ENCODE measurements at places on chromosomes 4 and X.
A peak's percentile ranks its signal among the peaks of the same experiment; 100 is the strongest.

DNA sequence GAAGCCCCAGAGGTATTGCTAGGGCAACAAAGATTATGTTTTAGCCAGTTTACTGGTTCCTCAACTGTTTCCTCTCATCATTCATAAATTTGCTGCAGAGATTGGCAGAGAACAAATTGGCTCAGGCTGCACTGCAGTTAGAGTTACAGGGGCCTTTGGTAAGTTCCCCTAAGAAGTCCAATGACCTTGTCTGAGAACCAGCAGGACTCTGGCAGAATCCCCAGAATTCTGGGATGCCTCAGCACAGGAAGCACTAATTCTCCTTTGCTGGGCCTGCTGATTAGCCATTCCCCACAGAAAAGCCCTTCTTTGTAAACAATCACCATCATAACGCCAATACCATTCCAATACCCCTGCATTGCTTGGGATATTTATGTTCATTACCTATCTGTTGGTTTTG, 151.3 kb downstream of the USP46 start:
- DNase-seq = no peak

DNA sequence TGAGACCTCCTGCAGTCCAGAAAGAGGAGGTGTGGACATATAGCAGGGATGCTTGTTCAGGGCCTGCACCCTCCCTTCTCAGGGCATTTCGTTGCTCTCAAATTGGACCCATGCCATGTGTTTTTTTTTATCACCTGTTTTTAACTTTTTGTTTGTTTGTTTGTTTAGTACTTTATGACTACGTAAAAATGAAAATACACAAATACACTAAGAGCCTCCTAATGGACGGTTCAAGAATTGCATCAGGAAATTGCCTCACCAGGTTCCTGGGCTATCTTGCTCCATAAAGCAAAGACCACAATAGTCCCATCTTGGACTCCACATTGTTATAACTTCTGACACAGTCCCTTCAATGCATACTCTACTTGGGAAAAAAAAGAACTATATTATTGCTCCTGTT, 1685.9 kb upstream of the TENM3 start:
- no peak for DNase-seq

DNA sequence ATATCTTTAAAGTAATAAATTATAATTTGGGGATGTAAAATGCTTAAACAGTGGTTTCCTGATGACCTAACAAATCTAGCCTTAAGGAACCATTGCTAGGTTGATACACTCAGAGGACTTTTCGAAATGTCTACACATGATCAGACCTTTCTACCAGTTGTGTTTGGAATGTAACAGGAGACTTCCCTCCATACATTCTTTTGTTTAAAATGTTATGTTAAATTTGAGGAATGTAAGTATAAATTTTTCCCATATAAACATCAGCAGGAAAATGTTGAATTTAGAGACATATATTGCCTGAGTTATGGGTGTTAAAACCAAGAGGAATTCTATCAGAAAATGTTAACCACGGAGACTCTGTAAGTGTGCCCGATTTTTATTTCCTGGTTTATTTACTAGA, 190.6 kb upstream of the SPRY1 start:
- DNase-seq = no peak

- DNase-seq = no peak
These were observed 9.8 kb upstream of the FRAS1 start for GRCh38 chr4:78047366-78047765.

- peak; percentile 6 for DNase-seq
These were observed 207.6 kb downstream of the NAF1 start for GRCh38 chr4:162959046-162959445.

DNA sequence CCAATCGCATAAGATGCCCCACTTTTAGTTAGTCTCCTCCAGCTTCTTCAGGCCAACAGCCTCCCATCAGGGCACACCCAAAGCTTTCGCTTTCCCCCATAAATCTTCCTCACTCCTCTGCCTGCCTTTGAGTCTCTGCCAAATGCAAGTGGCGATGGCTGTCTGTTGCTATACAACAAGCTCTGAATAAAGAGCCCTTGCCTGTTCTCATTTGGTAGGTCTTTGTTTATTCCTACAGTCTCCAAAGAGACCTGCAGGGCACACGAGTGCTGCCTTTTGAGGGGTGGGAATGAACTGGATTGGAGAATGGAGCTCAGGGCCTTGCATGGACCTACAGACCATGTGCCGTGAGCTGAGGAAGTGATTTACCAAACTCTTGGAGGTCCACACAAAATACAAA, 52.2 kb upstream of the SOD3 start:
- DNase-seq = no peak

DNA sequence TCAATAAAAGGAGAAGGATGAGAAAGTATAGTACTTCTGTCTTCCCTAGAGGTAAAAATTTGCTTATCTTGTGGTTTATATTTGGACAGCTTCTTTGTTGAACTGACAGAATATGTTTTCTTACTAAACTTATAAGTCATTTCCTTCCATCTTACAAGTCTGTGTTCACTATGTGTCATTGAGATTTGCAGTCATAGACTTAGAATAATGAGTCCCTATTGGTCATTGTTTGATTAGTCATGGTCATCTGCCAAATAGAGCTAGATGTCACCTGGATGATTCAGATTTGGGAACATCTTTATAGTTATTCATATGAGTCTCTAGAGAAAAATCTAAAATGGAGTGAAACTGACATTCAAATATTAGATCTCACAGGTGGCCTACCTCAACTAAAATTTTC, 51.5 kb downstream of the SPATA18 start:
- no peak for DNase-seq

- no peak for DNase-seq
These were observed 33.4 kb downstream of the SLC2A9 start for GRCh38 chr4:9987749-9988362.

DNA sequence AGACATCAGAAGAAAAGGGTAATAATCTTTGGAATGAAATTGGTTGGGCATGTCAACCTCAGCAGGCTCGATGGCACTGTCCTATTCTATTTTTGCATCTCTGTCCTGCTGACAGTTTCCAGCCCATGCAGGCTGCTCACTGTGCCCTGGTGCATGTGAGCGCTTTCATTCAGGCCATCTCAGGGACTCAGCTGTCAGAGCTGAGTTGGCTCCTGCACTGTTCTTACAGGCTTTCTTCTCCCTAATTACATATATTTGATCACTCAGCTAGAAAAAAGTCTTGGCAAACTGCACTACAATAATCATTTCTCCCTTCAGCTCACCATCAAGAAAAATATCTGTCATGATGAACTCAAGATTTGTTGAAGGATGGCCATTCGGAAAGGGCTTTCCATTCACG, 84.7 kb downstream of the RASL11B start:
- DNase-seq = no peak

DNA sequence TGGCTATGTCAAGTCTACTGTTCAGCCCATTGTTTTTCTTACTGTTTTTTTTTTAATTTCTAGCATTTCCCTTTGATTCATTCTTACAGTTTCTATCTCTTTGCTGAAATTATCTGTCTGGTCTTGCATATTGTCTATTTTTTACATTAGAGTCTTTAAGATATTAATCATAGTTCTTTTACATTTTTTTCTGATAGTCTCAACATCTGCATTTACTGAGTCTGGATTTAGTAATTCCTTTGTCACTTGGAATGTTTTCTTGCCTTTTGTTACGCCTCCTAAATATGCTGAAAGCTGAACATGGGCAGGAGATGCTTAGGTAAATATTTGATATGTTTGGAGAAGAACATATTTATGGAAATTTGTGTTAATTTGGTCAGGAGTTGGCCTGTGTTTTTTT, 10.4 kb downstream of the JADE3 start:
- DNase-seq = no peak

DNA sequence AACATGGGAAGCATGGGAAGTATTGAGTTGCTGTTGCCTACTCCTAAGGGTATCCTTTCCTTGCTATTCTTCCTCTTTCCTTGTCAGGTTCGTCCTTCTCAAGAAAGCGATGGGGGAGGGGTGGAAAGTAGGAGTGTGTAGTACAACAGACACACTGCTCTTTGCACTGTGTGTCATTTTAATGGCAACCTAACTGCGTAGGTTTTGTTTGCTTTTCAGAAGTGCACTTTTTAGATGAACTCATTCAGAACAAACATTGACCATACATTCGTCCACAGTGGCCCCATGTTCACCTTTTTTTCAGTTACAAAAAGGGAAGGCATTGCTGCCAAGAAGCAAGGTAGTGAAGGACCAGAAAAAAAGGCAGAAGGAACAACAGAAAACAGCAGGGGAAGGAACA, 10.2 kb upstream of the YIPF6 start:
- DNase-seq = no peak

GRCh38 chr4:135357091-135357490, 1155.5 kb upstream of the PABPC4L start:
- DNase-seq = no peak

- no peak for DNase-seq
These were observed 9.1 kb downstream of the WFS1 start for GRCh38 chr4:6278801-6279197.

DNA sequence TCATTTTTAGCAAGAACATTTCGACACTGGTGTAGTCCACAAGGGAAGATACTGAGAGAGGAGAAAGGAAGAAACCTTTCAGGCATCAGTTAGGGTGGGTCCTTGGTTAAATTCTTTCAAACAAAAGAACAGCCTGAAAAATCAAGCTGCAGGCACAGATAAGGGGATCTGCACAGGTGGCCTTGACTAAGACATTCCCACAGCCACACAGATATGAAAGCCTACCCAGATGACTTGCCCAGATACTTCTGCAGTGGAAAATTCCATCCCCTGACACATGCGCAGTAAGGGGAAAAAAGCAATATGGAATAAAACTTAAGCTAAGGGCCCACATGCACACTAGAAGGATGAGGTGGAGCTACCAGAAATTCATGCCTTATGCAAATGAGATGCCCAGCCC, 8.9 kb upstream of the TMEM165 start:
- DNase-seq = no peak

DNA sequence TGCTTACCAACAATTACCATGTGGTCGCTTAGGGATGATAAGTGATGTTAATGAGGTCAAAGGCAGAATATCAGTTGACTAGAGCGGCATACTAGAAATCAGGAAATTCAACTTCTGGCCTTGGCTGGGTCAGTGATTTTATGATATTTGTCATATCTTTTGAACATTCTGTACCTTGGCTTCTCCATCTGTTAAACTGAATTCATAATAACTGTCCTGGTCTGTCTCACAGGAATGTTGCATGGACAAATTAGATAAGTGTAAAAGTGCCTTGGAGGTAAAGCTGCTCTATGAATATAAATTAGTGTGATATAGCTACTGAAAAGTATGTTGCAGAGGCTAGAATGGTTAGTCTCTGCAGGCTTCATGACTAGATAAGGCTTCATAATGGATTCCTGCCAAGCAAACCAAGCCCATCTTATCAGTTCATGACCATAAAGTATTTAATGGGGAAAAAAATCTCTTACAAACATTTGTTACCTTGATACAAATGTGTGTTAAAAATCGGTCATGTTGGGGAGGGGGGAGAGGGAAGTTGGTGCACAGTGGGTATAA, 104.6 kb upstream of the BMPR1B start:
- DNase-seq = no peak

GRCh38 chr4:139337612-139338011, 35.3 kb upstream of the NDUFC1 start:
- DNase-seq = no peak

- no peak for DNase-seq
These were observed 257.1 kb downstream of the BANK1 start for GRCh38 chr4:102047616-102048015.

GRCh38 chr4:113292371-113293042, 243.1 kb downstream of the ANK2 start:
- peak; percentile 45 for DNase-seq
